ENCODE measurements at places on chromosomes 1 and 21.

GRCh38 chr1:222040121-222040805, 298.4 kb upstream of the DUSP10 start:
- H3K27me3 ChIP-seq, result no peaks in the 10 kb centered on the region
- H3K4me3 ChIP-seq, result no peak overlapping the region
- peaks cover 23% of the 10 kb centered on the region for H3K4me1 ChIP-seq
- DNase-seq, result no peak
- H3K27ac ChIP-seq, result no peak overlapping the region
- no peaks in the 10 kb centered on the region for H3K36me3 ChIP-seq

DNA sequence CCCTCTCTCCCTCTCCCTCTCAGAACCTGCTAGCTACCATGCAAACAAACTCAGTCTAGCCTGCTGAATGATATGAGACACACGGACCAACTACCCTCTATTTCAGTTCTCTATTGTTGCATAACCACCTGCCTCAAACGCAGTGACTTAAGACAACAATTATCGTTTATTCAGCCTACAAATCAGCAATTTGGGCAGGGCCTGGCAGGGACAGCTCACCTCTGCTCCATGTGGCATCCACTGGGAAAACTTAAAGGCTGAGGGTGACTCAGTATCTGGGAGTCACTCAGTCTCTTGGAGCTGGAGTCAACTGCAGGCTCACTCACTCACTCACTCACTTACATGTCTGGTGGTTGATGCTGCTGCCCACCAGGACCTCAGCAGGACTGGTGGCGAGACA, 121.3 kb downstream of the SEC16B start:
- peak; percentile 62 for DNase-seq
- no peaks in the 10 kb centered on the region for H3K27me3 ChIP-seq
- peaks cover 12% of the 10 kb centered on the region for H3K4me1 ChIP-seq

GRCh38 chr1:156376146-156376545, 7.1 kb downstream of the RHBG start:
- H3K36me3 ChIP-seq, result no peaks in the 10 kb centered on the region
- H3K4me1 ChIP-seq, result peaks cover 2% of the 10 kb centered on the region
- peaks cover 25% of the 10 kb centered on the region for H3K27me3 ChIP-seq
- no peak overlapping the region for H3K4me3 ChIP-seq

GRCh38 chr1:56098946-56099345, 480.4 kb downstream of the PLPP3 start:
- H3K4me1 ChIP-seq, result peaks cover 7% of the 10 kb centered on the region
- no peak overlapping the region for H3K27ac ChIP-seq
- DNase-seq, result peak; percentile 85

DNA sequence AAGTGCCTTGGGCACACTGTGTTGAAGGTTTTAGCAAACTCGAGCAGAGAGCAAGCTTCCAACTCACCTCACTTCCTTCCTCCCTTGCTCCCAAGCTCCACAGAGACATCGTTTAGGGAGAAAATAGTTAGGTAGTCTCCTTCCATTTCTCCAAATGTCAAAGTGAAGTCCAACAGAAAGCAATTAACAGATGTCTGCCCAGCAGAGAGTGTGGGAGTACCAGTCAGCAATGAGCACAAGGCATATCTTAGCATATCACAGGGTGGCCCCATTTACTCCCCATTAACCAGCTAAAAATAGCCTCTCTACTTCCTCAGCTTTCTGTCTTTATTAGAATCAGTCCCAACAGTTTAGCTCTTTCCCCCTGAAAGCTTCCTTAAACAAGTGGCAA, 334.2 kb upstream of the CAMK1G start:
- no peak overlapping the region for H3K27ac ChIP-seq
- H3K27me3 ChIP-seq, result no peaks in the 10 kb centered on the region
- H3K4me3 ChIP-seq, result no peak overlapping the region
- H3K4me1 ChIP-seq, result no peaks in the 10 kb centered on the region
- DNase-seq, result no peak

GRCh38 chr21:17903029-17903806, 84.1 kb upstream of the C21orf91 start:
- H3K4me1 ChIP-seq, result no peaks in the 10 kb centered on the region
- DNase-seq, result peak; percentile 49
- no peak overlapping the region for H3K27ac ChIP-seq
- peaks cover 6% of the 10 kb centered on the region for H3K27me3 ChIP-seq

DNA sequence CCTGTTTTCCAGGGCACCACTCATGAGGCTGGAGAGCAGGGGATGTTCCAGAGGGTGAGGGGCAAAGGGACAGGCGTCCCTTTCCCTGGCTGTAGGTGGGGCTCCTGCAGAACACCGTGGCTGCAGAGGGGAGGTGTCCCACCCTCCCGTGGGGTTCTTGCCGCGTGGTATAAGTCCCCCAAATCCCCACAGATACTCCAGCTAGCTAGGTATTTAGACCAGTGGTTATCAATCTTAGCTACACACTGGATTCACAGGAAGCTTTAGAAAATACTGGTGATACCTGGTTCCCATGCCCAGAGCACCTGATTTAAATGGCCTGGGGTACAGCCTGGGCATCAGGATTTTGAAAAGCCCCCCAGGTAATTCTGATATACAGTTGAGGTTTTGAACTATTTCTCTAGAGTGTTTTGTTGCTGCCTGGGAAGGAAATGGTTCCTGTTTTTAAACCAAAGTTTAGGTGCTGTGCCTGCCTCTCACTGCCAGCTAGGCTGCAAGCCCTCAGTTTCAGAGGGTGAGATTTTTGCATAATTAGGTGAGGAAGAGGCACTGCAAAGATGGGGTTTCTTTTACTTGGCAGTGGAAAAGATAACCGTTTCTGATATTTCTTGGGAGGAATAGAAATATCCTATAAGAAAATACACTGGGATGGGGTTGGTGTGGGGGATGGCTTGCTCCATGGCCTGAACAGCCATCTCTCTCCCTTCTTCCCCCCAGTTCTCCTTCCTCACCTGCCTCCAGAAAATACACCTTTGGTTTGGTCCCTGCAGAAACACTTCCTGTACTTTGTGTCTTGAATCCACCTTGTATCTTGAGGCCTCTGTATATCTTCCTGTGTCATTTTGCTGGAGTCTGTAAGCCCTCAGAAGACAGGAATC, 51.7 kb downstream of the RASSF5 start:
- no peak for DNase-seq
- H3K27ac ChIP-seq, result no peak overlapping the region

DNA sequence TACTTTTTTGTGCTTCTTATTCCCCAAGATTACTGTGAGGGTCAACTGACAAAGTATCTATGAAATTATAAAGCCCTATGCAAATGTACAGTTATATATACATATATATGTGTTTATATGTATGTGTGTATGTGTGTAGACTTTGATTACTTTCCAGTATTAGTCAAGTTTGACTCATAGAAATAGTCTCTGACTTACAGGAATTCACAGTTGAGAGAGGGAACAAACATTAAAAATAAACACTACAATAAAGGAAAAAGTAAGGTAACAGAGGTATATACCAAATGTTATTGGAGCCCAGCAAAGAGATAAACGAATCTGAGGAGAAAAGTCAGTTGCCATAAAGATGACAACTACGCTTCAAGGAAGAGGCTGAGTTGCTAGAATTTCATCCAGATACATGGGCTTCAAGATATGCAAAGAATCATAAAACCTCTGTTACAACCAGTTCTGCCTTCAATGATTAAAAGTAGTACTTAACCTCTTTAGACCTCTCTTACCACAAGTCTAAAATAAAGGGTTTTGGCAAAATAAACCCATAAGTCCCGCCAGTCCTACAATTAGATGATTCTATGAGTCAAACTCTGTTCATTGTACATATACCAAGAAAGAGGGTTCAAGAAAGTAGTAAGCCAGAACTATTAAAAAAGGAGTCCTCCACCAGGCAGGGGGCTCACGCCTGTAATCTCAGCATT, 7.2 kb downstream of the IFT25 start:
- peaks cover 6% of the 10 kb centered on the region for H3K4me1 ChIP-seq
- H3K4me3 ChIP-seq, result no peak overlapping the region
- DNase-seq, result peak; percentile 84
- peak overlapping the region; percentile 66 for H3K27ac ChIP-seq
- H3K36me3 ChIP-seq, result peaks cover 4% of the 10 kb centered on the region

DNA sequence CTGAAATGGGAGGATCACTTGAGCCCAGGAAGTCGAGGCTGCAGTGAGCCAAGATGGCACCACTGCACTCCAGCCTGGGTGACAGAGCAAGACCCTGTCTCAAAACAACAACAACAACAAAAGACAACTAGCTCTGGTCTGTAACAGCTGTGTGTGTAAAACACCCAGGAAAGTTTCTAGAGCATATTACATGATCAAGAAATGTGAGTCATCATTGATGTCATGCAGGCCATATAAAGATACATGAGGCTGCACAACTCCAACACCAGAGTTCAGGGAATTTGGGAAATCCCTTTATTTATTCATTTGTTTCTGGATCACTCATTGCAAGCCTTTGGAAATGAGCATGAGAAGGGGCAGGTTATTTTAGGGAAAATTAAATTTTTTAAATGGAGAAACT, 50.3 kb upstream of the CTPS1 start:
- H3K4me1 ChIP-seq, result no peaks in the 10 kb centered on the region
- H3K36me3 ChIP-seq, result no peaks in the 10 kb centered on the region
- H3K27ac ChIP-seq, result no peak overlapping the region
- peak; percentile 51 for DNase-seq

DNA sequence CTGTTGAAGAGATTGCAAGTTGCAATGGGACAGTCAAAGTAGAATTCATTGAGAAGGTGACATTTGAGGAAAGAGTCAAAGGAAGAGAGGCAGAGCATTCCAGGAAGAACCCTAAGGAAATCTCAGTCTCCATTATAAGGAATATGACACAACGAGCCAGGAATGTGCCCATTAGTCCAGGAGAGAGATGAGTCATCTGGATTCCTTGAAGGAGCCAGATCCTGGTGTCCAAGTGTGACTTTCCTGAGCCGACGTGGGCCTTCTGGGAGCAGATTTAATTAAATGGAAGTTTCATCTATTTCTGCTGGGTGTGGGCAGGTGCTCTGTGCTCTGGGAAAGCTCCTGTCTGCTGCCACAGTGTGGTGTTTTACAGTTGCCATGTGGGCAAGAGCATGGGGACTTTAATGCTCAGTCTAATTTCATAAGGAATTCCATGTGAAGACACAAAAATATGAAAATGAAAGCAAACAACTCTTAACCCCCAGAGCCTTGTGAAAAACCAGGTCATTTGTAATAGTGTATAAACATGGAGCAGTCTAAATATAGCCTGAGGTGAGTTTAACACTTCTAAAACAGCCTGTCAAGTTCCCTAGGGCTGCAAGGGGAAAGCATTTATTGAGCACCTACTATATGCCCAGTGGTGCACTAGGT, 111.4 kb upstream of the ARTN start:
- peak overlapping the region; percentile 7 for H3K4me3 ChIP-seq
- peaks cover 2% of the 10 kb centered on the region for H3K4me1 ChIP-seq
- no peaks in the 10 kb centered on the region for H3K36me3 ChIP-seq
- peak; percentile 93 for DNase-seq

DNA sequence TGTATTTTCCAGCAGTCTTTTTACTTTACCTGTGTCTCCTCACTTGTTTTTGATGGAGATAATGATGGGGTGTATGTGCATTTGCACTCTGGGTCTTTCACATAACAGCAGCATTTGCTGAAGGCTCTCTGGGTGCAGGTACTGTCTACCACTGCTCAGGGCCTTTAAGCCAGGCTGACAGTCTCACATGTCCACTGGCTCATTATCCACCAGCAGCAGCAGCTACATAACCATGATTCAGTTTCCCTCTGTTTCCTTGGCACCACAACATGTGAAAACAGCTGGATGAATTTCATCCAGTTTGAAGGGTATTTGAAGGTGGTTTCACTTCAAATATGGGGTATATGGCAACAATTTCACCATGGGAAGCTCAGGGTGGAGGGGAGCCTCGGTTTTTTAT, 41.2 kb upstream of the ROR1 start:
- no peaks in the 10 kb centered on the region for H3K36me3 ChIP-seq
- no peak overlapping the region for H3K27ac ChIP-seq
- no peak overlapping the region for H3K4me3 ChIP-seq
